ENCODE measurements at places on chromosomes 11 and 22.

DNA sequence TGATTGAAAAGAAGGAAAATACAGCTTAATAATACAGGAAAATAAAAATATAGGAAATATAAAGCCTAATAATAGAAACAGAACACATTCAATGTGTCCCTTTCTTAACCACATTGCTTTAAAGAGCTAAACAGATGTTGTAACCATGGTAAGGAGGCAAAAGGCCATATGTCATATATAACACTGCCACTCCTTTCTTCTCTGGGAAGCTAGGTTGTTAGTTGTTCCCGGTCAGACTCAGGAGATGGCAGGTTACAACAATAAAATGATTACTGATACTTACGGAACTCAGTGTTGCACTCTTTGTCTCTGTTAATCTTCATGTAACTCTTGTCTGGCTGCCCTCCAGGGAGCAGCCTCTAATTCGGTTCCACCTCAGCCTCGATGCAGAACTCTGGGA is 134.7 kb upstream of the PGR start:
- no peak for DNase-seq

- no peak for DNase-seq
Observed at GRCh38 chr22:49715450-49715849, 112.2 kb downstream of the BRD1 start.

DNA sequence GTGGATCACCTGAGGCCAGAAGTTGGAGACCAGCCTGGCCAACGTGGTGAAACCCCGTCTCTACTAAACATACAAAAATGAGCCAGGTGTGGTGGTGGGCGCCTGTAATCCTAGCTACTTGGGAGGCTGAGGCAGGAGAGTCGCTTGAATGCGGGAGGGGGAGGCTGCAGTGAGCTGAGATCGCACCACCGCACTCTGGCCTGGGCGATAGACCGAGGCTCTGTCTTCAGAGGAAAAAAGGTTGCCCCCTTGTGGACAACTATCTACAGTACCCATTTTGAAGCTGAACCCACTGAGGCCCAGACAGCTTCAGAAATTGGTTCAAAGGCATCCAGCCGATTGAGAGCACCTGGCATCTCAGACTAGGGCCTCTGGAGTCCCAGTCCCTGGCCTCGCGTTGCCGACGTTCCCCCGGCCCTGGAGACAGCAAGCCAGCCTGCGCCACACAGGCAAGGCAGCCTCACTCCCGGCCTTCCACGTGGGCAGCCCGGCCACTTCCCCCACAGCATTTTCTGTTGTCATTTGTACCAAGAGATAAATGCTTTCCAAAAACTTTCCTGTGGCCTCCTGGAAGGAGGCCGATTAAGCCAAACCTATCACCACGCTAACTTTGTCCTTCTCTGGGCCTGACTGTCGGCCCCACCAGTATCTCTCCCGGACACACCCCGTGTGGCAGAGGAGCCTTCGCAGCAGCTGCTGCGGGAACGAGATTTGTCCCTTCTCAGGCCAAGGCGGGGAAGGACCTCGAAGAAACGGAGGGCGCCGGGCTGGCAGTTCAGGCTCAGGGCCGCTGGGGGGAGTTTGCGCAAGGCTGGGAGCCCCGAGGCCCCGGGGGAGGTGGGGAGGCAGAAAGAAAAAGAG is 82.8 kb downstream of the FLI1 start:
- DNase-seq: no peak

DNA sequence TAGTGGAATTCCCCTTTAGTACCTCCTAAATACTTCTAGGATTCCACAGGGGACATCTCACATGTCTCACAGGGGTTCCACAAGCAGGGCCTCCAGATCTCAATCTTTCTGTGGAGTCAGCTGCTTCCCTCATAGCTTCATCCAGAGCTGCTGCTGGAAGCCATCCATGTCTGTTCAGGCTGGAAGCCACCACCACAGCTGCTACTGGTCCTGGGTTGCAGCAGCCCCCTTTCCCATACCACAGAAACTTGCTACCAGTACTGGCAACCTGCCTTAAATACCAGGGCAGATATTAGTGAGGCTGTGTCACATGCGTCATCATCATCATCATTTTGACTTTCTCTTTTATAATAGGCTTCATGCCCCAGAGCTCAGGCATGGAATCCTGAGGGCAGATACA is 242.7 kb upstream of the NCAM1 start:
- DNase-seq: no peak

DNA sequence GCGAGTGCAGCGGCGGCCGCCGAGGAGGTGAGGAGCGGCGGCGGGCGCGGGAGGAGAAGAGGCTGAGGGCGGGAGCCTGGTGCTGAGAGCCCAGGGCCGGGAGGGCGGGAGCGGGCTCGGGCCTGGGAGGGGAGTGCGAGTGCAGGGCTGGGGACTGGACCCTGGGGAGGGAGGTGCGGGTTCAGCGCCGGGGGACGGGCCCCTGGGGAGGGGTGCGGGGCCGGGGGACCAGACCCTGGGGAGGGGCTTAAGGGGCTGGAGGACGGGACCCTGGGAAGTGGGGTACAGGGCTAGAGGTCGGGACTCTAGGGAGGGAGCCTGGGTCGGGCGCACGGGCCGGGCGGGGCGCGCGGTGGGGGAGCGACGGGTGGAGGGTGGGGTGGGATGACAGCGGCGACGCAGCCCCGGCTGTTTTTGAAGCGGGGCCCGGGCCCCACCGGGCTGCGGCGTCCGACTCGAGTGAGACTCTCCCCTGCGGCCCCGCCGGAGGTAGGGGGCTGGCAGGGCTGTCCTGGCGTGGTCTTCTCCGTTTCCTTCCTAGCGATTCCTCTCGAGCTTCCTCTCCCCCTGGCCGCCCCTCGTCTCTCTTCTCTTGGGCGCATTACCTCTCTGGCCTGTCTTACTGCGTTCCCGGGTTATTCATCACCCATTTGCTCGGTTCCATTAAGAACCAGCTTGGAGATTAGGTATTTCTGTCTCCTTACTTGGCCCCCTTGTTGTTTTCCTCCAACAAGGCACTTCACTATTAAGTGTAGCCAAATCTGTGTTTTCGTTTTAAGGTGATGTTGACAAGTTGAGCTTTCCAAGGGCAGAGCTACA is 754 bp downstream of the NUP50 start:
- no peak for DNase-seq

- no peak for DNase-seq
Observed at GRCh38 chr11:369336-370018, at the start of gene B4GALNT4. B4GALNT4 (plus strand) TSS chr11:369499; CDS start chr11:369804, 305 bp downstream.

DNA sequence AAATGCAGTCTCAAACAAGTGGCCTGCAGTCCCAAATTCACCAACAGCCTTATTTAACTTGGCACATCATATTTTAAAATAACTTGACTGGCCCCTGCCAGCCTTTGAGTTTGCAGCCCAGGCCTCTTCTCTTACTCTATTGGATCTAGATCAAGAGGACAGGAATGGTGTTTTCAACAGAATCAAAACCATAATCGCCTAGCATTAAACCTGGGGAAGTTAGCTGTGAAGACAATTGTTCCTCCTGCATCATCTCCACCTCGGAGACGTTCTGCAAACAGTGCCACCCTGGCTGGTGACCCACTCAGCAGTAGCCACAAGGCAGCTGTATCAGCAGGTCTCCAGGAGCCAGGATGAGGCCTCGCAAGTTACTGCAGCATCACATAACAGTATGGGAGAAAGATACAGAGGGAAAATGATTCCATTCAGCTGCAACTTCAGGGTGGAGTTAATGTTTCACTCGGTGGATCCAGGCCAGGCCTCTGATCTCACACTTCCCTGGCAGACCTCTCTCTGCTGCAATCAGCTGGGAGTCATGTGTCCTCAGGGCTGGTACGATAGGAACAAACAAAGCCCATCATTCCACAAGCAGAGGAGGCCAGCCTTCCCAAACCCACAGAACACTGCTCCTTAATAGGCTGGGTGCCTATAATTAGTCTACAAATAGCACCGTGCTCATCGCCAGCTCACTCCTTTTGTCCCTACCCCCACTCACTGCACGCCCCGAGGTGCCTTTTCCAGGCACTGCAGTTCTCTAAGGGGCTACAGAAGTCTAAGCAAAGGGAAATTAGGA is 18.6 kb upstream of the SCN2B start:
- no peak for DNase-seq

DNA sequence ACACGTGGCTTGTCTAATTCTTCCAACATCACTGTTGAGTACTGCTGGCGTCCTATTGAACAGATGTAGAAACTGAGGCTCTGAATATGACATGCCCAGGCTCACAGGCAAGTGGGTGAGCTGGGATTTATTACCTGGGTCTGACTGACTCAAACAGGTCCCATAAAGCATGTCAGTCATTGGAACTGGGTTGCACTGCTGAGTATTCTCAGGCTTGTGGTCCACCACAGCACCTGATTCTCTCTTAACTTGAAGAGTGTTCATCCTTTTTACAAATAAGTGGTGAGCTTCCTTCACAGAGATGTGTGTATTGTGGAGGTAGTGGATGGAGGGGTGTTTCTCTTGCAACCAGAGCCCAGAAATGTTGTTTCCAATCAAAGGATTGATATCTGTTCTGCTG is 44.5 kb downstream of the SC5D start:
- no peak for DNase-seq

GRCh38 chr22:31295831-31296657 is 3.8 kb upstream of the PIK3IP1 start:
- DNase-seq: no peak

DNA sequence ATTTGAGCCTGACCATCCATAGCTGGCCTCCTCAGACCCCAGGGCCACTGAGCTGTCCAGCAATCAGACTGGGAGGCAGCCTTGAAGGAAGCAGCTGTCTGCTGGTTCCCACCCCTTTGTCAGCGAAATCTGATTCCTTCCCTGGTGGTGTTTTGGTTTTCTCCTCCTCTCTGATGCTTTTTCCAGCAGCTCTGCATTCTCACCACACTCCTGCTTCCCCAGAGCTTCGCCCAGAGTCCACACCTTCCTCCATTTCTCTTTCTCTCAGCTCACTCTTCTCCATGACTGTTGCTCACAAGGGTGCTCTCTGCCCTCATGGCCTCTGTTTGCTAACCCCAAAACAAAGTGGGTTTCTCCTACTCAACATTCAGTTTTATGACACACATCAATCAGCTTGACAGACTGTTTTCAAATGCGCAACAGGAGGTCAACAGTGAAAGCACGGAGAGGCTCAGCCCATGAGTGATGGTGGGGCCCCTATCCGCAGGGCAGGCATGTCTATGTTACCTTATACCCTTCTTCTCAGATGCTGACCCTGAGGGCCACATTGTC is 130.6 kb upstream of the MTNR1B start:
- DNase-seq: no peak

DNA sequence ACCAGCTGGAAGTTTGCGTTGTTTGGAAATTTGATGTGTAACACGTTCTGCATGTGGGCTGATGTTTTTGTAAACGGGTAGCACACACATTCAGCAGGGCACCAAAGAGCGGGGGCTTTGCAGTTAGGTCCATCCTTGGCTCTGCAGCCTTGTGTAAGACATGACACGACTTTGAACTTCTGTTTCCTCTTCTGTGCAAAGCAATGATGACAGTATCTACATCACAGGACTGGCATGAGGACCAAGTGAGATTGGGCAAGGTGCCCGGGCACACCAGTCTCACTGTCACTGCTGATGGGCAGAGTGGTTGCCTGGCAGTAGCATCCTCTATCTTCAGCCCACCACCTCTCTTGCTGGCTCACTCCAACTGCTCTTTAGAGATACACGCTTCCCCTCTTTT is 3.3 kb downstream of the TCN2 start:
- no peak for DNase-seq

DNA sequence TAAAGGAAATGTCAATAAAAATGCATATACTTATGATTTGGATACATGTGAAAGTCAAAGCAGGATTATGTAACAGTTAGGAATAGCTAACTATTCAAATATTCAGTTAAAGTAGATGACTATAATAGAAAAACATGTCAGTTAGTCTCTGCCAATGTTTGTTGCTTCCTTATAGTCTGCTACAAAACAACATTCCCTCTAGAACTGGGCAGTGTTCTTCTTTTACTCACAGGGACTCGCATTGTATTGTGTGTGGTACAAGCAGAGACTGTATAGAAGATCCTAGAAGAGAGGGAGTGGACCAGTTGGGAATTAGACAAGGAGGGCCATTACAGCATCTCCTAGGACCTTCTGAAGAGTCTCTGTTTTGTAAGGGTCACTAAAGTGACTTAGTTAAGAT is 10.6 kb downstream of the ACAT1 start:
- no peak for DNase-seq

DNA sequence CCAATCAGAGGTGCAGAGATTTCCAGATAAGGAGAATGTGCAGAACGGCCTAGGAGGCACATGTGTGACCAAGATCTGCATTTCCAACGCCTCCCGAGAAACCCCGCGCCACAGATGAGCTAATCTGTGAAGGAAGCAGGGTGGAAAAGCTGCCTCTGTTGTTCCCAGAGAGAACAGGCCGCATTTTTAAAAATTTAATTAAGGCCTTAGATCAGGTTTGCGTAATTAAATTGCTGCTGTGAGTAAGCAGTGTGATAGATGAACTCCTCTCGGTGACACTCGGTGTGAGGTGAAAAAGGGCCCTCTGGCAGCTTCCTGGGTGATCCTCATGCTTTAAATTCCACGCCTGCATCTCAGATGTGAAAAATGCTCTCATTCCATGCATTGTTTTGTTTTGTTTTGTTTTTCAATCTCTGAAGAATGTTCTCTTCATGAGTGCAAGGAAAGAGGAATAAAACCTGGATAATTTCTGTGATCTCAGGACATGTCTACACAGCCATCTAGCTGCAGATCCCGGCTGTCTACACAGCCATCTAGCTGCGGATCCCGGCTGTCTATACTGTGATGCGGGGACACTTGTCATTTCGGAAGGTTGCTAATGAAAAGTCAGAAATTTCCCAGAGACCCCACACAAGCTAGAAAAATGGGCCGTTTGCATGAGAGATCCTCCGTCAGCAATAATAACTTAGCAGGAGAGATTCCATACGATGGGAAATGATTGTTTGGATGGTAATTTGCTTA is 1398.9 kb downstream of the BRD1 start:
- DNase-seq: peak; percentile 60

- peak; percentile 28 for DNase-seq
Observed at GRCh38 chr11:35618497-35619115, 346 bp downstream of the FJX1 start.

GRCh38 chr11:122812638-122813037 is 25.7 kb upstream of the CRTAM start:
- DNase-seq: no peak

GRCh38 chr11:78277314-78277994 is 88.7 kb downstream of the USP35 start:
- no peak for DNase-seq

- DNase-seq: no peak
Observed at GRCh38 chr11:34449013-34449412, 10.3 kb downstream of the CAT start.

- no peak for DNase-seq
Observed at GRCh38 chr22:47105085-47105484, 342.6 kb downstream of the TBC1D22A start.

GRCh38 chr22:39809772-39810557 is 83.6 kb downstream of the ENTHD1 start:
- DNase-seq: no peak

- DNase-seq: no peak
Observed at GRCh38 chr11:68673306-68673945, 10.9 kb upstream of the GAL start.

GRCh38 chr11:135036488-135037297 is 624.7 kb upstream of the B3GAT1 start:
- DNase-seq: no peak
